ENCODE measurements at places on chromosomes 12 and 14. TPM values are rescaled to one million over a fixed set of nuclear protein-coding genes. Genes with fewer than 3 reads are reported as not detected.

The POC1B gene
- 32.6 TPM for total RNA-seq

The TRIP11 gene
- total RNA-seq, result 25.2 TPM

The EPYC gene
- not detected for total RNA-seq

The KRT82 gene
- total RNA-seq, result not detected

The RNASE2 gene
- total RNA-seq, result not detected

The CHFR gene
- total RNA-seq, result 45.2 TPM
